Activated CD4-positive, alpha-beta T cell treated with anti-CD3 and anti-CD28 coated beads for 24 hours (primary cell): ENCODE measurements at places on chromosomes 4 and X.

GRCh38 chr4:99635601-99636000 lies 22.0 kb downstream of the C4orf54 start:
- no peak for DNase-seq

GRCh38 chrX:40171513-40172400 lies 74.0 kb upstream of the BCOR start:
- DNase-seq, result no peak

- no peak for DNase-seq
These were observed 61.1 kb downstream of the FBXO8 start for GRCh38 chr4:174222266-174222872.

- no peak for DNase-seq
These were observed 211.4 kb downstream of the MID1IP1 start for GRCh38 chrX:39012621-39013111.

DNA sequence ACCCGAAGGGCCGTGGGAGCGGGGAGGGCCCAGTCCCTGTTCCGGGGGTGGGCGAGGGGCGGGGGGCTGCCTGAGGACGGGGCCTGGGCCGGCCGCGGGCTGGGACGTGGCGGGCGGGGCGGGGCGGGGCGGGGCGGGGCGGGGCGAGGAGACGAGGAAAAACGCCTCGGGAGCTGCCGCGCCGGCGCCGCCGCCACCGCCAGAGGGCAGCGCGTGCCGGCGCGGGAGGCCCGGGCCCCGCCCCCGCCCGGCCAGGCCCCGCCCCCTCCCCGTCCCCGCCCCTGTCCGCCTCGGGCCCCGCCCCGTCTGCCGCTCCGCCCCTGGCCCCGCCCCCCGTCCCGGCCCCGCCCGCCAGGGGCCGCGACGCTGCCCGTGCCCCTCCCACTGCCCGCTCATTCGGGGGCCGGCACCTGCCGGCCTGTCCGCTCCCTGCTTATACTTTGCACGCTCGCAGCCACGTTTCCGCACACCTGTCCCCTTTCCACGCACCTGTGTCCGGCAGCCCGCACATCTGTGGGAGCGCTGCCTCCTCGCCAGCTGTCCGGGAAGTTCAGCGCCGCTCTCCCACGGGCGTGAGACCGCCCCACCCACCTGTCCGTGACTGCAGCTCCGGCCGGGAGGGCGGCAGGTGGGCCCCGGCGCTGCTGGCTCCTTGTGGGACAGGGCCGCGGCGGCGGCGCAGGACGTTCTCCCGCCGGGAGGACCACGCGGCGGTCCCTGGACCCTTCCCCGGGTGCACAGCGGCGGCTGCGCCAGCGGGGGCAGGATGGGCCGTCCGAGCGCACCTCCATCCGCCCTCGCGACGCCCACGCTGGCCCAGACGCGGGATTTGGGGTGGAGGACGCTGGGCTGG lies 1.7 kb upstream of the FGFRL1 start:
- peak; percentile 52 for DNase-seq

DNA sequence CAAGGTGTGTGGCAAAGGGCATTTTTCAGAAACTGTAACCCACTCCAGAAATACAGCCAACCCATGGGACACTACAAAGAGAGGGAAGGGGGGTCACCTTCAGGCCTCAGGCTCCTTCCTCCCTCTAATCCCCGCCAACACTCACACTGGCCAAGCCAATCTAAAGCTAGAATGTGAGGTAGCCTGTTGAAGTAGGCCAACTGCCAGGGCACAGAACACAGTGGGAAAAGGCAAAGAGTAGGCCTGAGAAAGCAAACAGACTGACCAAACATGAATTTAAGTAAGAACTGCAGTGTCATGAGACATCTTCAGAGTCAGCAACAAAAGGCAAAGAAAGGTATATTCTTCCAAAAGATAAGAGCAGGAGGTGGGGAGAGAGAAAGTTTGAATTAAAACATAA lies 289.0 kb downstream of the HNRNPD start:
- DNase-seq, result no peak

GRCh38 chr4:175271010-175271630 lies 353.0 kb downstream of the ADAM29 start:
- DNase-seq, result no peak

DNA sequence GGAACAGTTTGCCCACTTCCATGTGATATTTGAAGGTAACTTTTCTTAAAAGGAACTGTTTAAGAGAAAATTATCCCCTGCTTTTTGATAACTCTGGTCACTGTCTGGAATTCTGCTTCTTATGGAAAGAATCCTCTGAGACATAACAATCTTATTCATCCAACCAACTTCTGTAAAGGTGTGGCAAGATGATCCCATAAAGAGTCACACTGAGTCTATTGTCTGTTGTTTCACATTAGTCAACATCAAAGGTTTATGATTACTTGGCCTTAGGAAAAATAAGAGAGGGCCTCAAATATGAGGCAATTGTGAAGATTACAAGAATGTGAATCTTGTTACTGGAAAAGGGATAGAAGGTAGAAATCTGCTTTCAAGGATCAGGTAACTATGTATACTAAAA lies 88.0 kb upstream of the MAGEB18 start:
- no peak for DNase-seq

- no peak for DNase-seq
These were observed 119.0 kb downstream of the ADGRL3 start for GRCh38 chr4:61319156-61319555.

DNA sequence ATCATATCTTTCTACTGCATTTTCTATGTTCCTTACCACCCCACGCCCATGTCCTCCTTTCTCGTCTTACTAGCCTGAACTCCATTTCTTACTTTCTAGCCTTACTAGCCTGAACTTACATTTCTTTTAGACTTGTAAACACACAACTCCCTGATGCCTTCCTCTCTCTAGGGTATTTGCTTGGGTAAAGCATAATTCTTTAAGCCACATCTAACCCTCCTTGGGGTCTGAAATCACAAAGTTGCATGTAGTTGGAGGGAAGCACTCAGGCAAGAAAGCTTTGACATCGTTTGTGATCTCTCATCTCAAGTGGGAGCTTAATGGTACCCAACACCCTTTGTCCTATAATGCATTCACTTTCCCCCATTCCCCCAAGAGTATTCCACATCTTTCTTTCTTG lies 124.4 kb downstream of the SPOCK3 start:
- no peak for DNase-seq

- DNase-seq, result no peak
These were observed 160.5 kb upstream of the GABRA2 start for GRCh38 chr4:46550471-46550870.

- DNase-seq, result no peak
These were observed 61.8 kb downstream of the VMA21 start for GRCh38 chrX:151458824-151459223.

GRCh38 chr4:1011022-1011665 lies at the start of gene FGFRL1:
Gene FGFRL1, plus strand, starts transcription at chr4:1011626. Its CDS starts 860 bp downstream, at chr4:1012486.
- peak; percentile 93 for DNase-seq

GRCh38 chr4:85402371-85402770 lies 72.6 kb upstream of the ARHGAP24 start:
- DNase-seq, result no peak

DNA sequence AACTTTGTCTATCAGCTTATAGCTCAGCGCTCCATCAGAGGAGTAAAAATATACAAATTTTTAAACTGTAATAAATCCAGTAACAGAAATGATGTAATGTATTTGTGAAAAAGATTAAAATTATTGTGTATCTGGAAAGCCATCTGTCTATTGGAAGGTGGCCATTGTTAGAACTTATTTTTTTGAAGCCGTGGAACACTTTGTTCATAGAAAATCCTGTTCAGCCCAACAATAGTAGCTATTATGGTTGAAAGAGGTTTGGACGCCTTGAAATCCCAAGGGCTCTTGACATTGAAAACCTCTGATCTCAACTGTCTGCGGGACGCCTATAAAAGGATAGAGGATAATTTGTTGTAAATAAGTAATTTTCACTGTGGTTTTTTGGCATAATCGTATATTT lies 98.3 kb downstream of the RAPGEF2 start:
- no peak for DNase-seq

DNA sequence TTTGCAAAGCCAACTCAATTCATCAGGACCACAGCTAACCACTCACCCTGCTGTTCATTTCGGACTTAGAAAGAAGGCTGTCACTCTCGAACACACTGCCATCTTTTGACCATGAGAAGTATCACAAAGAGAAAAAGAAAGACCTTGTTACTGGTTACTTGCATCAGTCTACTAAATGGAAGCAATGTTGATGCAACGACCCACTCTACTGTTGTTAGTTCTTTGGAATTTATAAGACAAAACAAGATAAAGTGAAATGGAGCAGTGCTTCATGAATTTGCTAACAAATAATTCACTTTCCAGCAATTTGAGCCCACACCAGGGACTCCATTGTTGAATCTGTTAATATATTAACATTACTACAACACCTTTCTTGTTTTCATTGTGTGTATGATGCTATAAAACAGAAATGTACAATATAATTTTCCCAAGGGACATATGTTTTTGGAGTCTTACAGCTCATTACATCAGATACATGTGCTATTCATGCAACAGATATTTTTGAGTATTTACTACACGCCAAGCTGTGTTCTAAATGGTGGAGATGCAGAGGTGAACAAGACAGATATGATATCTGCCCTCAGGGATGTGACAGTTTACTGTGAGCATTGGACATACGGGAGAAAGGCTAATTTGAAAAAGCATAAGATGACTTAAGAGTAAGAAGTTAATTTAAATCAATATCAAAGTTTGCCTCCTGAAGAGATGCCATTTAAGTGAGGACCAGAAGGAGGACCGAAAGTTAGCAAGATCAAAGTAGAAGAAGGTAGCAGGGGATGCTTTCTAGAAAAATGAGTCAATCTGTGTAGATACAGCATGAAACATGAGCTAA lies 87.2 kb downstream of the AREG start:
- no peak for DNase-seq

DNA sequence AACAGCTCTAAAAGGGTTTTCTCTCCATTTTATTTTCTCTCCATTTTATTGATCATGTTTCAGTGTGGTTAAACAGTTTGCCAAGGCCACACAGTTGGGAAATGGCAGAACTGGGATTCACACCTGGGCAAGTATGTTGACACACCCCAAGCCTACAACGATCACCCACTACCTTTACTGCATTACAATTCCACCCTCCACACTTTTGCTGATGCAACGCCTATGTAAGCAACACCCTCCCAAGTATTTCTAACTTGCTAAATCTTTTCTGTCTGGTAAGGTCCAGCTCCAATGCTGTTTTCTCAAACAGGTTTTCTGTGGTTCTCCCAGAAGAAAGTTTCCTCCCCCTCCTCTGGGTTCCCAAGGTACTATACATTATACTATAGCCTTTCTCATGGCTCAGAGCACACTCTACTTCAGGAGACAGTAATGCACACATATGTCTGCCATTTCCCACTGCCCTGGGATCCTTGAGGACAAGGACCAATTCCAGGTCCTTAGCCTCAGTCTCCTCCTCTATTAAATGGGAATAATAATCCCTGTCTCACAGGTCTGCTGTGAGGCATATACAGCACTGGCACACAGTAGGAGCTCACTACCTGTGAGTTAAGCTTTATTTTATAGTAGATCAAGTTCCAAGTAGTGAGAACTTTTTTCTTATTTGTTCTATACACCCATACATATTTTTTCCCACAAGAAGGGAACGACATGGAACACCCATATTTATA lies 27.9 kb downstream of the IQSEC2 start:
- no peak for DNase-seq

- no peak for DNase-seq
These were observed 320.7 kb upstream of the CLNK start for GRCh38 chr4:11005300-11005699.

GRCh38 chrX:31546126-31546525 lies 474.3 kb upstream of the FTHL17 start:
- no peak for DNase-seq

DNA sequence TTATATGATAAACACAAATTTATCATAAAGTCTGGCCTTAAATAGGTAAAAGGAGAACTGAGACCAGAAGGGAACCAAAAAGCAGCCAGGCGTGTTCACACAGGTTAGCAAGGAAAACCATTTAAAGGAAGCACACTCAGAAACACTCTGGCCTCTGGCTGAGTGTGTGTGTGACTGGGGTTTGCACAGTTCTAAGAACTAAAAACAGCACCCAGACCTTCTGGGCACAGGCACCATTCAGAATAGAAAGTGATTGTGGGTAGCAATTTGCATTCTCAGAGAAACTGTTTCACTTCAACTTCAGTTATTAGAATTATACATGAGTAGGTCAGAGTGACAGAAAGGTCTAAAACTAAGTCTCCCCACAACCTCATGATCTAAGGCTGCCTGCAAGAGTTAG lies 10.0 kb downstream of the GPR82 start:
- no peak for DNase-seq

- peak; percentile 52 for DNase-seq
These were observed 23.9 kb upstream of the TMSB4X start for GRCh38 chrX:12950851-12951594.

- DNase-seq, result no peak
These were observed 284.7 kb downstream of the CAMK2D start for GRCh38 chr4:113476800-113477199.

DNA sequence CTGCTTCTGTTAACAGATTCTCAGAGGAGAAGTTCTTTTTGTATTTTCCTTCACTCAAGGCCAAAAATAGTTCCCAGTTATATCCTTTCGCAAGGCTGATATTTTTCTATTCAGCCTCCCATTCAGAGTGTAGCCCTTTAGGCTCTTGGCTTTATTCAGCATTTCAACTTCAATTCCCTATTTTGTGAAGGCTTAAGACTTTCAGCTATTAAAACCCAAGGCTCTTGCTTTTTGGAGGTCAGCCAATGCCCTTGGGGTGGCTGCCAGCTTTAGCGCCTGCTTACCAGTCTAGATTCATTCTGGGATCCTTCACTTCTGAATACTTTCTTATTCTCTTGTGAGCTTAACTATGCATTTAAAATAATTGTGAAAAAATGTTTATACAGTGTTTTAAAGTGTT lies 57.3 kb upstream of the ADGRA3 start:
- DNase-seq, result no peak

- DNase-seq, result no peak
These were observed 23.2 kb upstream of the ZCCHC13 start for GRCh38 chrX:74280759-74281158.

GRCh38 chr4:41586675-41587225 lies 48.8 kb downstream of the LIMCH1 start:
- DNase-seq, result no peak

DNA sequence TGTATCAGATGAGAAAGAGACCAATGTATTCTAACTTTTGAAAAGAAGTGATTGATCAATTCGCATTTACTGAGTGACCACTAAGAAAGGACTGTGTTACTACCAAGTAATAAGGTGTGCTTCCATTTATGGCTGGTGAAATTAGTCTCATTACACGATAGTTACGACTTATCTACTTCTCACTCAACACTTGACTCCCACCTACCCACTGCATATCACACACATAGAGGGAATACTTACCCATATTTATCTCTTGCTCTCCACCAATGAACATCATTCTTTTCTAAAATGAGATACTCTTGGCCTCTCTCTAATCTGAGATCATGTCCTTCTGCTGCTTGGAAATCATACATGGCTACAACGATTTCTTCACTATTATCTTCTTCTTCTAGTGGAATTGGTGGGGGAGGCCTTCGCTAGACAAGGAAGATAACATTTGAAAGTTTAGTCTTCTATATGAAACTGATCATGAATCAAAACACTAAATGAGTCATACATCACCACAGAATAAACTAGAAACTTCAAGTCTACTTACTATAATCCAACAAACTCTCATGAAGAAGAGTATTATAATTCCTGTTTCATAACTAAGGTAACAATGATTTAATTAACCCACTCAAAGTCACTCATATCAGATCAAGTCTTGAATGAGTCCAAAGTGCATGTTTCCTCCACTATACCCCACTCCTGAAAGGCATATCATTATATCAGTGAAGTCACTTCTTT lies 33.7 kb upstream of the TXK start:
- no peak for DNase-seq
